NCI-H774 (cell line): ENCODE measurements at places on chromosomes 2 and 18.

DNA sequence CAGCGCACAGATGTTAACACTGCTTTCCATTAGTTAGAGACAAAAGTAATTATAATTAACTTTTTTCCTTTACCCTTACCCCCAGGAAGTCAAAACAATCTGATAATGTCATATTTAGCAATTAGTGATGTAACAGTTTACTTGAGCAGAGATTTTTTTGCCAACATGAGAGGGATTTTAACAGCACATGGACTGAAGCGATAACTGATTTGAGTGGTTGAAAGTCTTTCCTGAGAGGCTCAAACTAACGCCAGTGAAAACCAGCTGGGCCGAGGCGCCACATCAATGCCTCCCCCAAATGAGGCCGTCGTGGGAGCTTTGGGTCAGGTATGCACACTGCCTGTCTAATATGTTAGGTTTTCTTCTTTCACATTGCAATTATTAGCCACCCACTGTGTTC is 469.9 kb upstream of the SMIM21 start:
- no peak for DNase-seq

- DNase-seq: no peak
These were observed 1627.6 kb upstream of the ZEB2 start for GRCh38 chr2:146147448-146148012.

DNA sequence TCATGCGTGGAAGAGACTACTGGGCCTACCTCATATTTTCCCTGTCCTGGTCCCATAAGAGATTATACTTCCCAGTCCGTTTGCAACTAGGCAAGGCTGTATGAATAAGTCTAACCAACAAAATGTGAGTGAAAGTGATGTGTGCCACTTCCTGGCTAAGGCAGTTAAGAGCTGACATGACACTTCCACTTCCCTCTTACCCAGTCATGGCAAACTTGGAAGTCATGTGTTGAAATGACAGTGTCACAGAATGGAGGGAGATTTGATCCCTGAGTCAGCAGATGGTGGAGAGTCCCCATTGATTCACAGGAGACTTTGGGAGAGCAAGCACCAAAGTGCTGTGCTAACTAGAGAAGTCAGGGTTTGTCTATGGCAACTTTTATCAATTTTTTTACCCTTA is 36.4 kb downstream of the TACR1 start:
- no peak for DNase-seq

GRCh38 chr2:881204-881918 is 69.3 kb upstream of the SNTG2 start:
- DNase-seq: no peak

GRCh38 chr2:238022594-238023157 is 38.1 kb upstream of the SCLY start:
- no peak for DNase-seq

DNA sequence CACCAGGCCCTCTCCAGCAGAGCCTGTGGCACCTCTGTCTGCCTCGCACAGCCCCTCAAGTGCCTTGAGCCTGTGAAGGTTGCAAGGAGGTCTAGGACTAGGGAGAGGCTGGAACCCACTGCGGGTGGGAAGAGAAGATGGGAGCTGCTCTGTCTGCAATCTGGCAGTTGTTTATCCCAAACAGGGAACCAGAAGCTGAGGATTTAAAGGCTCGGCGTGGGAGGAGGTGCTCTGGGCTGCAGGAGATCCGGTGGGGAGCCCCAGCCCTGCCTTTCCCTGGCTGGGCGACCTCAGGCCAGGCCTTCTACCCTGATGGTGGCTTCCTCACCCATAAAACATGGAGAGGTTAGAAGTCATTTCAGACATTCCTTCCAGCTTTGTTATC is 174.1 kb downstream of the SMAD7 start:
- no peak for DNase-seq

DNA sequence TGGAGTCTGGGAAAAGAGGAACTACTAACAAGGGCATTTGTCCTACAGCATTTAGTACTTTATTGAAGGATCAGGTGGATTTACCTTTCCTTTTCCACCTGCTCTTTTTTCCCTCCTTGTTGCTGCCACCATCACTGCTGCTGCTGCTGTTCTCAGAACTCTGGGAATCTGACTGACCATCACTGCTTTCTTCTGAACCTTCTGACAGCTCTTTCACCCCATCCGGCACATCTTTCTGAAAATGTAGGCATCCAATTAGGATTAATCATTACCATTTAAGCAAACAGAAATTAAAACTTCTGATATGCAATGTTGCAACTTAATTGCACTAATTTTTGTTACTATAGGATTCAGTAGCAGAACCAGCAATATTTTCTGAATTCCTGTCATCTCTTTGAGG is 79.0 kb downstream of the ASXL2 start:
- no peak for DNase-seq

DNA sequence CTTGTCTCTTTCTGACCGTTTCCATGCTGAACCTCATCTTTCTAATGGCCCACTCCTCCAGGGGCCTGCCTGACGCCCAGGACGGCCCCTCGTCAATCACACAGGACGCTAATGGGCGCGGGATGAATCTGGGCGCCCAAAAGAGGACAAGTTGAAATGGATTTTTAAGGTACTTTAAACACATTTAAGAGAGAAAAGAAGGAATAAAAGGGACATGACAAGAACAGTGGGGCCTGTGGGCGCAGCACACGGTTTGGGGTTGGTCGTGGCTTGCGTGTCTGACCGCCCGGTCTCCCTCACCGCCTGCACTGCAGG is 607 bp upstream of the UBE2F start:
- DNase-seq: no peak

GRCh38 chr18:65988972-65989371 is 238.2 kb downstream of the CDH7 start:
- no peak for DNase-seq

- no peak for DNase-seq
These were observed 16.7 kb upstream of the ADI1 start for GRCh38 chr2:3535794-3536681.

DNA sequence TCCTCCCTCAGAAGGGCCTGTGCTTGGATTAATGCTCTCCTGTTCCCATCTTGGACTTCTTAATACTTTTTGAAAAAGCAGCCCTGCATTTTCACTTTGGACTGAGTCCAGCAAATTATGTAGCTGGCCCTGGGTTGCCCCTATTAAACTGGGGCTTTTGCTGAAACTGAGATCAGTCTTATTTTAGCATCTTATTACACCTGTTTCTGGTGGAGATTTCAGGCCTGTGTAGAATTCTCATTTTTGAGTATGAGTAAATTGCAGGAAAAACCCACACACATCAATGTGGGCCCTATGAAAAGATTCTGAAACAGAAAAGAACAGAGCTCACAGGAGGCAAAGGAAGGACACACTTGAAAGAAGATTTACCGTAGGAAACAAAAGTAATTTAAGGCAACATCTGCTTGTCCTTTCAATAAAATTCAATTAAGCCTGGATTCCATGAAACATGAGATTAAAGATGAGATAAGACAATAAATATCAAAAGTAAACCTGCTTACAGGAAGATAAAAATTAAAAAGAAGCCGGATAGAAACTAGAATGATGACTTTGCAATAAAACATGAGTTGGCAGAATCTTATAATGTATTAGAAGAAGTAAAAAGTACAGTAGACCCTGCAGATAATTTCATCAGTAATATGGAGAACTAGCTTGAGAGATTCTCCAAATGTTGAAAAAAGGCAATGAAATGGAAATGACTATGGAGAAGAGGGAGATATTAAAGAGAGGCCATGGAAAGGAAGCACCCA is 90.7 kb upstream of the GCFC2 start:
- DNase-seq: no peak

DNA sequence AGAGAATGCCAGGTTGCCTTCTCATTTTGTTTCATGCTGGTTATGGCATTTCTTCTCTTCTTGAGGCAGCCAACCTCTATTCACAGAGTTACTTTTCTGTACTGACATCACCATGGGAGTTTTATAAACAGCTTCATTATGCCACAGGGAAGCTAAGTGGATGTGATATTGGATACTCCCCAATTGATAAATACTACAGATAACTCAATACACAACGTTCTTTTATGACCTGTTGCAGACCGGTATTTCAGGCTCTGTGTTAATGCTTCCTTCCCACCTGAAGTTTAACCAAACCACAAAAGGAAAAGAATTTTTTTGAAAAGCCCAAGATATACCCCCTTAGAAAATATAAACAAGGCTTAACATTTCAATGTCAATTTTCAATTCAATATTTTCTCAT is 258.3 kb upstream of the SOX11 start:
- no peak for DNase-seq

GRCh38 chr18:58390399-58390798 is 238.5 kb downstream of the ALPK2 start:
- DNase-seq: no peak

DNA sequence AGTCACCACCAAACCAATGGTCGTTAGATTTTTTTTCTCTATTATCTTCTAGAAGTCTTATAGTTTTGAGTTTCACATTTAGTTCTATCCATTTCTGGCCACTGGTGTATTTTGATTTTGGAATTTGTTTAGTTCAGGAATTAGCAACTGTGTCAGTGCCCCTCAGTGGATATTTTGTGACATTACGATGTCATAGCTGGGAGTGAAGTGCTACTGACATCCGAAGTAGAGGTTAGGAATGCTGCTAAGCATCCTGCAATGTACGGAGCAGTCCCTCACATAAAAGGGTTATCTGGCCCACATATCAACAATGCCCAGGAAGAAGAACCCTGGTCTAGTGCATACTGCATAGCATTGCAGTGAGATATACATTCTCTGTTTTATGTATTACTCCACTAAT is 157.4 kb upstream of the RGPD4 start:
- no peak for DNase-seq

- DNase-seq: no peak
These were observed 3.3 kb upstream of the RAB12 start for GRCh38 chr18:8605974-8606373.

DNA sequence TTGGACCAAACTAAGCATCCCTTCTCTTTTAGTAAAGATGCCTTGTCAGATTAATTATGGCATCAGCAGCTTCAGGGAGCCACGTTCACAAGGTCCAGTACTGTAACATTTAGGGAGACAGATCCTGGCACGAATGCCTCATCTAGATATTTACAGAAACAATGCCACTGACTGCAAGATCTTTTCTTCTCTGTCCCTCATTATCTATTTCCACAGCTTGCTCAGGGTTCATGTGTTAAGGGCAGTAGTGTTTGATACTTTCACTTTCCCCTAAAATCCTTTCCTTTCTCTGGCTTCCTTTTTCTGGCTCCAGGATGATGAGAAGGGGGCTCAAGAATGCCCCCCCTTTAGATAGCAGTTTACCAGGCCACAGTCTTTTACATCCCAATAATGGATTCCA is 393.9 kb downstream of the BCL11A start:
- no peak for DNase-seq

DNA sequence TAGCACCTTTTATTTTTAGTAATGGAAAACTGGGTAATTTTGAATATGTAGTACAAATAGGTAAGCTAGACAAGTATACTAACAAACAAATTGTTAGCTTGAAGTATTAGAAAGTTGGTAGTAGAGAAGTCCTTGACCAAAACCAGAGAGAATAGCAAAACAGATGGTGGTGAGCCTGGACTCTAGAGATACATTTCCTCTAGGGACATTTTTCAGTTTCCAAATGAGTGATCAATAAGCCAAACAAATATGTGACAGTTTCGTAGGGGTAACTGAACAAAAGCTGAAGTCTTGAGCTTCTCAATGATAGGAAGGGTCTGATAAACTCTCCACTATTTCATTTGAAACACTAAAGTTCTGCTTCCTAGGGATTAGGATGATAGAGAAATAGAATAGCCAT is 692.0 kb upstream of the FAM98A start:
- DNase-seq: no peak

DNA sequence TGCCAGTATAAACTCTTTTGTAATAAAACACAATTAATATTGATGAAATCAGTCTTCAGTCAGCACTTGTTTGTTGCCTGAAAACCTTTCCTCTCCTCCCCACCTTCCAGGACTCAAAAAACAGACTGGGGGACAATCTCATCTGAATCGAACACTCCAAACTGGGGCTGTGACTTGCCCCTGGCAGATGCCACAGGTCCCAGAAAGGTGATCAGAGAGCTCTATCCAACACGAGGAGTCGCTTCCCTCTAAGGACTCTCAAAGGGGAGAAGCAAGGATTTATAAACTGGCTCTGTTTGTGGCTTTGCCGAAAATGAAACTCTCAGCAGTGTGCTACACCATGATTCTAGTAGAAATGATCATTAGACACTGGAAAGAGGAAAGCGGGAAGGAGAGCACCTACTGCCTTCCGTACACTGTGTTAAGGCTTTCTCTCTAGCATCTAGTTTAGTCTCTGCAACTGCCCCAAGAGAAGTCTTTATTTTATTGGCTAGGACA is 199.2 kb downstream of the TGIF1 start:
- no peak for DNase-seq

DNA sequence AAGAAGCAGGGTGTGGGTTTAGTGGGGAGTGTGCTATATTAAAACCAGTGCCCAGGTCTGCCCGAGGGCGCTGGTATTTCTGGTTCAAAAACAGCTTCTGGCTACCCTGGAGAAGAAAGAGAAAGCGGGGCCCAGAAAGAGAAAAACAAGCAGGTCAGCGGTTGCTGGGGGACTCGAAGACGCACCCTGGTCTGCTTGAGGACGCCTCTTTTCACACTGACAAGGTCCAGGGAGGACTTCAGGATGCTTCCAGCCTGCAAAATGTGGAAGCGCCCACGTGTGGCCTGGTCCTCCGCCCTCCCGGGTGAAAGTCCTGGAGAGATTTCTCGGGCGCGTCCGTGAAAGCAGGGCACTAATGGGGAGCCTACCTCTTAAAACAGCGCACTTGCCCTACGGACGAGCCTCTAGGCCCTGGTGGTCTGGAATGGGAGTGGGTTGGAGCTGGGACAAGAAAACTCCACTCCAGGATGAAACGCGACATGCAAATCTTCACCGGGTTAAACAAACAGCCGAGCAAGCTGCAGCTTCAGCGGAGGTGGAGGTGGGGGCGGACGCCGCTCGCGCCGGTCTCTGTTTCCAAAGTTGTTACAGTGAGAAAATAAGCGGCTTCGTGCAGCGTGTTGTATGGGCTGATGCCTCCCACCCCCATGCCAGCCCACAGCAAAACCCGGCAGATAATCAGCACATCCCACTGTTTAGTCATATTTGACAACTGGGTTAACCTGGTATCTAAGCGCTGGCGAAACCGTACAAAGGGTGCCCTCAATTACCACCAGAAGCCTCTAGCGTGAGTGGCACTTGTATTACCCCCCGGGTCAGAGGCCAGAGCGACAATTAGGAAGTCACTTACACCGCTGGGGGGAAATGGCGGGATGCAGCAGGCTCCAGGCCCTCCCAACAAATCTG is 1.1 kb upstream of the SP9 start:
- no peak for DNase-seq
